ENCODE measurements at places on chromosomes 2 and 18.

DNA sequence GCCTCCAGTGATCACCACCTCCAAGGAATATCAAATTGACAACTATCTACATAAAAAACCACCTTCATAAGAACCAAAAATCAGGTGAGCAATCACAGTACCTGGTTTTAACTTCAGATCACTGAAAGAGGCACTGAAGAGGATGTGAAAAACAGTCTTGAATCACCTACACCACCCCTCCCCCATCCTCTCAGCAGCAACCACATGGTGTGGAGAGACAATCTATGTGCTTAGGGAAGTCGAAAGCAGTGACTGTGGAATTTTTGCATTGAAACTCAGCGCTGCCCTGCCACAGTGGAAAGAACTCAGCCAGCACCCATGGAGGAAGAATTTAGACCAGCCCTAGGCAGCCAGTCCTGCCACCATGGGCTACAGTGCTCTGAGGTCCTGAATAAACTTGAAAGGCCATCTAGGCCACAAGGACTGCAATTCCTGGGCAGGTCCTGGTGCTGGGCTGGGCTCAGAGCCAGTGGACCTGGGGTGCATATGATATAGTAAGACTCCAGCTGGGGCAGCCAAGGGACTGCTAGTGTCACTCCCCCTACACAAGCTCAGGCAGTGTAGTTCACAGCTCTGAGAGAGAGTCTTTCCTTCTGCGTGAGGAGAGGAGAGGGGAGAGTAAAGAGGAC, 75.6 kb downstream of the ATL2 start:
- peak; percentile 37 for DNase-seq

GRCh38 chr2:218860950-218861381, 1.4 kb downstream of the WNT6 start:
- no peak for DNase-seq

DNA sequence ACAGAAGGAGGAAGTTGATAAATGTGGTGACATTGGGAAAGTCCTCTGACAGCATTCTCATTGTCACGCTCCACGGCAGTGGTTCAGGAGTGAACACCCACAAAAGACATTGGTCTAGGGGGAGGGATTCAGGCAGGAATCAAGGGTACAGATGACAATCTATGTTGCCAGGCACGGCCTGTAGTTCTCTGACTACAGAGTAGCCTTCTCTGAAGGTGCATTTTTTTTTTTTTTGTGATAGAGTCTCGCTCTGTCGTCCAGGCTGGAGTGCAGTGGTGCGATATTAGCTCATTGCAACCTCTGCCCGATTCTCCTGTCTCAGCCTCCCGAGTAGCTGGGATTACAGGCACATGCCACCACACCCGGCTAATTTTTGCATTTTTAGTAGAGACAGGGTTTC, 7.4 kb upstream of the MOB1A start:
- no peak for DNase-seq

GRCh38 chr2:160252278-160252887, 52.3 kb upstream of the ITGB6 start:
- DNase-seq, result no peak

- no peak for DNase-seq
These were observed 688.6 kb downstream of the NRXN1 start for GRCh38 chr2:50343150-50343830.

DNA sequence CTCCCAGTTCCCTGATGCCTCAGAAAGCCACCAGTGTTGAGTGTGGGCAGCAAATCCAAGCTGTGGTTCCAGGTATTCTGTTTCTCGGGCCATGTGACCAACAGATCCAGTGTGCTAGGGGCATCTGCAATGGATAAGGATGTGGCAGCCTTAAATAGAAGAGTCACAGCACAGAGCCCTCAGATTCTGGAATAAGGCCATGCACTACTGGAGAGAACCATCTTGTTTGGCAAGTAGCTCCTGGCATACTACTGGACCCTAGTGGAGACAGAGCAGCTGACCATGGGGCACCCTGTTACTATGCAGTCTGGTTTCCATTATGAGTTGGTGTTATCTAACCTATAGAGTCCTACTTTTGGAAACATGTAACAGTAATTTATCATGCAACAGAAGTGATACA, 53.3 kb upstream of the ZBTB7C start:
- no peak for DNase-seq

- no peak for DNase-seq
These were observed 231.7 kb downstream of the GBX2 start for GRCh38 chr2:235936493-235936892.

- DNase-seq, result no peak
These were observed 51.0 kb downstream of the WDPCP start for GRCh38 chr2:63537306-63537705.

DNA sequence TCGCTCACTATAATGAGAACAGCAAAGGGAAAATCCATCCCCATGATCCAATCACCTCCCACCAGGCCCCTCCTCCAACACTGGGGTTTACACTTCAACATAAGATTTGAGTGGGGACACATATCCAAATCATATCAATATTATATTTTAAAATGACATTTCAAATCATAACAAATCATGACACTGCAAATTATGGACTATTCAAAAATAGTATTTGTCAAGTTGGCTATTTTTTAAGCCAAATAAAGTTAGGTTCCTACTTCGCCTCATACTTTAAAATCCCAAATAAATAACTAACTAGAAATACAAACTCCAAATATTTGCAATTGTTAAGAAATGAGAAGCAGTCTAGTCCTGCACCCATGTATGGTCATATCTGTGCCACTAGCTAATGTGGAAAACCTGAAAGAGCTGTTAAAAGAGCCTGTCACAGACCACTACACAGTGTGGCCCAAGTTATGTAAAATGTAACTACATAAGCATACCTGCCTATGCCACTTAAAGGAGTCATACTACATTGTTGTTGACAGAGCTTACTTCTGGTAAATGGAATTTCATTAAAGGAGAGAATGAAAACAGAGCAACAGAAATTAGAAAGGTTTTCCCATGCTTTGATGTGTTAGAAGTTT, 334.7 kb upstream of the GULP1 start:
- DNase-seq, result no peak

GRCh38 chr2:221423210-221423804, 148.8 kb downstream of the EPHA4 start:
- no peak for DNase-seq

- DNase-seq, result no peak
These were observed 17.6 kb upstream of the SMAD4 start for GRCh38 chr18:51012441-51012840.

- DNase-seq, result no peak
These were observed 11.9 kb downstream of the TTC39C start for GRCh38 chr18:24026457-24026856.

- DNase-seq, result no peak
These were observed 464 bp downstream of the COL4A4 start for GRCh38 chr2:227163485-227163997.

- no peak for DNase-seq
These were observed 14.5 kb downstream of the MRPL44 start for GRCh38 chr2:223971731-223972130.
